Fibroblast of mammary gland (primary cell): ENCODE measurements at places on chromosomes 3 and 15.

DNA sequence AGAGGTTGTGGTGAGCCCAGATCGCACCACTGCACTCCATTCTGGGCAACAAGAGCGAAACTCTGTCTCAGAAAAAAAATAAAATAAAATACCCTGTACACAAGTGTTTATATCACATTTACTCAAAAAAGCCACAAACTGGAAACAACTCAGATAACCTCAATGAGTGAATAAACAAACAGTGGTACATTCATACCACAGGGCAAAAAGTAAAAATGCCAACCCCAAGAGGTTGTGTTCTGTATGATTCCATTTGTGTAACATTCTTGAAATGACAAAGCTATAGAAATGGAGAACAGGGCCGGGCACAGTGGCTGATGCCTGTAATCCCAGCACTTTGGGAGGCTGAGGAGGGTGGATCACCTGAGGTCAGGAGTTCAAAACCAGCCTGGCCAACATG lies 12.9 kb downstream of the EDC3 start:
- DNase-seq, result no peak

DNA sequence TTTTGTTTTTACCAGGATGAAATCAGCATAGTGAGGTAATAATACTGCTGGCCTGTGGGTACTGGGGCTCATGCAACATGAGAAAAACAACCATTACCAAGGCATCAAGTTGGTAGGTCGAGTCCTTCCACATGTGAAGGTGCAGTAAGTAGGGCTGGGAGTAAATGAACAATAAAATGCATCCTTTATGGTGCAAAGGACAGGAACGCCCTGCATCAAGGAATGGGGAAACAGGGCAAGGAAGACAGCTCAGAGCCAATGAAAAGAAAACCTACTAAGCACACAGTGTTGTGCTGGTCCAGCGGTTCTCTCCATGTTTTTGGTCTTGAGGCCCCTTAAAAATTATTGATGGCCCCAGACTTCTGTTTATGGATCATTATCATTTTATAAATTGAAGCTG lies 168.5 kb upstream of the TPM1 start:
- no peak for DNase-seq

DNA sequence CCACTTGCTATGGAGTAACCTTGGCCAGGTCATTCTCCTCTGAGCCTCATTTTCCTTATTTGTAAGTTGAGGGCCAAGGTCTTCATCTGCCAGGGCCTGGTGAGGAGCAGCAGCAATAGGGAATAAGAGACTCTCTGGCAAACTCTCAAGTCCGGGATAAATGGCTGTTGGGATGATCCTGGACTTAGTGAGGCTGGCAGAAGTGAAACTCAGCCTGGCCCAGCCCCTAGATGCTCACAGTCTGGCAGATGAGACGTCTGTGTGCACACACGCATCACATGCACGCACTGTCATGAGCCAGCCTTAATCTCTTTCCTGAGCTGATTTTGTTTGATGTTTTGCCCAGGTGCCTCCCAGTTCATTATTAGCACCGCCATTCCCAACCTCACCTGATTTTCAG lies 26.8 kb downstream of the SLC6A6 start:
- DNase-seq, result no peak

DNA sequence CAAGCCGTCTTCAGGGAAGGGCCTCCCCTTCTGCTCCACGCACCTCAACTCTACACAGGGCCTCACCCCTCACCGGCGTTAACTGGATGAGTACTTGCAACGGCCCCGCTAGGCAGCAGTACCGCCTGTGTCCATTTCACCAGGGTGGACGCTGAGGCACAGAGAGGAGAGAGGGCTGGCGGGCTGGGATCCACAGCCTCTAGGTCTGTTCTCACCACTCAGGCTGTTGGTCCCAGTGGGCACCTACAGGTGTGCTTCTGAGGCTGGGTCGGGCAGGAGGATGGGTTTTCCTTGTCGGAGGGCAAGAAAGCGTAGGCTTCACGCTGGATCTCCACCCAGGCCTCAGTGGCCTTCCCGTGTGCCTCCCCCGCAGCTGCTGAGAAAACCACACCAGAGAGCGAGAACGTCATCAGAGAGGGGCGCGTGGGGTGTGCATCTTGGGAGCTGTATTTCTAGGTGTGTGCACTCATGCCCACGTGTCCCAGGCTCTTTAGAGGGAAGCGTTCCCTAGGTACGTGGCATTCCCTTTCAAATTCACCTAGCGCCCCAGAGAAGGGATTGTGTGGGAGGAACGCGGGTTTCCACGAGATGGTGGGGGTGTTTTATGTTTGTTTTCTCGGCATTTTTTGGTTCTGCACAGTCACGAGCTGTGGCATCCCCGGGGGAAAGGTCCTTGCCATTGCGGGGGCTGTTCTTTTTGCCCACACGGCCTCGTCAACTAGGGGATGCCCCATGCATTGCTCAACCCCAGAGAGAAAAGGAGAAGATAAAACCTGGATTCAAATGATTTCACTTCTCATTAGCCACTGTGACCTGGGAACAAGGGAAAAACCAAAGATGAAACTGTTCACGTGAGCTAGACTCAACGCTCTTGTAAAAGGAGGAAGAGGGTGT lies 67.7 kb downstream of the MGLL start:
- no peak for DNase-seq

- DNase-seq, result peak; percentile 85
Observed at GRCh38 chr15:92820236-92821021, 79.7 kb upstream of the CHD2 start.

DNA sequence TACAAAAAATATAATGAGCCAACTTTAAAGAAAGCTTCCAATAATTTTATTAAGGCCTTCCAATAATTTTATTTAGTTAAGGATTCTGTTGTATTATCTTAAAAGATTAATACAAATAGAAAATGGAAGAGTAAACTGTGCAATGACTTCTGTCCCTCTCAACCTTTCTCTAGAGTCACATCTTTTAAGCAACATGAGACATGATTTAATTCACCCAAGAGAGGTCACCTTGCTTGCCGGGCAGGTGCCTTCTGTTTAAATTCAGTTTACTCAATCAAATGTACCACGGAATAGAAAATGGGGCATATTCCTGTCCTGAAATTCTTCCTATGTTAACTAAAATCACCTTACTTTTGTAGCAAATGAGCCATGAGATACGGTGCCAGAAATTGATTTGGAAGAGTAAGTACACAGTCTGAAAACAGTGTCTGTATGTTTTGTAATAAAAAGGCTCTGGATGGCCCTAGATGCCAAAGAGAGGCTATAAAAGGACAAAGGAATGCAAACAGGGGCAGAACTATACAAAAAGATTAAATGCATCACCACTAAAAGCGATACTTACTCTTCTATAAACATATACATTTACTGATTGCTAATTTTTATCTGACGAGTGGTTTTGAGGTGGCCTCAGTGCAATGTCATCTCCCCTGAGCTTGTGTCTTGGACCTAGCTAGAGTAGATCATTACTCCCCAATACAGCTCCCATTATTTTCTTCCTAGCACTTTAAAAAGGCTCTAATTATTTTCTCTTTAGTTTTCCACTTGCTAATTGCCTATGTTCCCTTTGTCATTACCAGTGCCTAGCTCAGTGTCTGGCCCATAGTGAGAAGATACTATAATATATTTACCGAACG lies 134.0 kb downstream of the FHIT start:
- DNase-seq, result no peak

DNA sequence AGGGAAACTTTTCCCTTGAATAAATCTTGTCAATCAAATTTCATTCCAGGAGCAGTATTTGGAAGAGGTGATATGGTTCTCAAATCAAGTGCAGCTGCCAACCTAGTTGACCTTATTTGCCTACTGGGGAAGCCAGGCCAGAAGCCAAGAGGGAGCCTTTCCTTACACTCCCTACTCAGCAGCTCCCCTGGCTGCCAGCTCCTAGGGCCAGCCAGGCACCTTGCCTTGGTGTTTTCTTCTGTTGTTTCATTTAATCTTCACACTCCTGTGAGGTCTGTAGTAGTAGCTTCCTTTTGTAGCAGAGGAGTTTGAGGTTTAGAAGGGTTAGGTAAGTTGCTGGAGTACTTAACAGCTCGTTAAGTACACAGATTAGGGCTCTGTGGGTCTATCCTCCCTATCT lies 22.6 kb downstream of the MKRN2OS start:
- no peak for DNase-seq

DNA sequence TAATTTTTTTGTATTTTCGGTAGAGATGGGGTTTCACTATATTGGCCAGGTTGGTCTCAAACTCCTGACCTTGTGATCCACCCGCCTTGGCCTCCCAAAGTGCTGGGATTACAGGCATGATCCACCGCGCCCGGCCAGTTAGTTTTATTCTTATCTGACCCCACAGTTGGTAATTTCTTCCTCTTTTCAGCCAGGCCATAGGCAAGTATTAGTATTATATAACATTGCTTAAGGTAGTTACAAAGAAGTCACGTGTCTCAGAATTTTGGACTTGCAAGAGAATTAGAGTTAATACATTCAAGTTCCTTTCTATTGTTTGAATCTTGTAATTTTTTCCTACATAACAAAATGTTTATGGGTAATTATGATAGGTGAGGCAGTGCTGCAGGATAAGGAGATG lies 334.8 kb downstream of the LPP start:
- no peak for DNase-seq

GRCh38 chr15:40102897-40103858 lies 5.5 kb downstream of the BMF start:
- peak; percentile 71 for DNase-seq

DNA sequence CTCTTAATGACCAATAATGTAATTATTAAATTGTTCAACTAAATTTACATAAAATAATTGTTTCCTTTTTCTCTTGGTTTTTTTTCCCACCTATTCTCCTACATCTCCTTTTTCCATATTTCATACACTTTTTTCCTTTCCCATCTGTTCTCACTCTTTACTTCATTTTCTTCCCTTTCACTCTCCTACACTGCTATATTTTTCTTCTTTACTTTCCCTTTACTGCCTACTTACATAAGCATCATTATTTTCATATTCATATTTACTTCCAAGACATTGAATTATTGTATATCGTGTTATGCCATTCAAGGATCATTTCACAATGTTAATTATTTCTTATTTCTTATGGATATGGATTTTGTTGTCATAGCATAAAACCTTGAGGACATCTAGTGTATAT lies 1275.6 kb downstream of the NSUN3 start:
- DNase-seq, result no peak

- no peak for DNase-seq
Observed at GRCh38 chr15:54998661-54999060, 198.1 kb downstream of the RSL24D1 start.

DNA sequence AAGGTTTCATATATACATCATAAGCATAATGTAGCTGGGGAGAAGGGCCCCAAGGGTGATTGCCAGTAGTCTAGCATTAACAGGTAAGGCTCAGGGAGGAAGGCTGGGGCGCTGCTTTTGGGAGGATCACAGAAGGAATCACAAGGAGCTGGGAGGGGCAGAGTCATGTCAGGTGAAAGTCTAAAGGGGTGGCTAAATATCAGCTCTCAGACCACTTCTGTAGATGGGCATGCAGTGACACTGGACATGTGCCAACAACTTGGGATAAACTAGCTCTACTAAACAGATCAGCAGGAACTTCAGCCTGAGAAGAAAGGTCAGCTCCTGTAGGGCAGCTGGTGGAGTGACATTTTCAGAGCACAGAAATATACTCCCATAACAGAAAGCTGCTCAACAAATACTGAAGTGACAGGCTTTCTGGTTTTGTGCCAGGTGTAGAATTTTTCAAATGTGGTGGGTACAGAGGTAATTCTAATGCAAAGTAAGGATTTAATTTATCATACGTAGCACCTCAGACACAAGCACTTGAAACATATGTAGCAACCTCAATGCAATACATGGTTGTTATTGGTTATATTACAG lies 79.4 kb downstream of the PEX5L start:
- no peak for DNase-seq
